Fibroblast of mammary gland (primary cell): ENCODE measurements at places on chromosomes 1 and 21.

DNA sequence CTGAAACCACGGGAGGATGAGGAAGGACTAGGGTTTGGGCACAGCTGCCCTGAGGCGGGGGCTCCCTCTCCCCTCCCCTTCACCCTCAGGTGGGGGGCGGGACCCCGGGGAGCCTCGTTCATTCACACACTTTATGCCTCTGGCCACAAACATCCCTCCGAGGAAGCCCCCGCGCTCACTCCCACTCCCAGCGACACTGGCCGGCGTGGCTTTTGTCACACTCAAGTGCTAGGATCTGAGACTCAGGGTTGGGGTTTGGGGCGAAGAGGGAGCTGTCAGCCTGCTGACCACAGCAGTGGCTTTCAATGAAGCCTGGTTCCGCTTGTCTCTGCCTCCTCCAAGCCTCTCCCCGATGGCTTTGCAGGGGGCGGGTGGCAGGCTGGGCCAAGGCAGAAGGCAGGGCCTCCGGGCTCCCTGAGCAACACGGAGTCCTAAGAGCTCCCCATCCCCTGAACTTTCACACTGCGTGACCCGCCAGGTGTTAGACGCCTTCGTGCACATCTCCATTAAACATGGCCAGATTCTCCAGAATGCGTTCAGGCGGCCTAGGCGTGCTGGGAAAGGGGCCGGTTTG, 178.1 kb downstream of the NPHP4 start:
- no peak for DNase-seq

DNA sequence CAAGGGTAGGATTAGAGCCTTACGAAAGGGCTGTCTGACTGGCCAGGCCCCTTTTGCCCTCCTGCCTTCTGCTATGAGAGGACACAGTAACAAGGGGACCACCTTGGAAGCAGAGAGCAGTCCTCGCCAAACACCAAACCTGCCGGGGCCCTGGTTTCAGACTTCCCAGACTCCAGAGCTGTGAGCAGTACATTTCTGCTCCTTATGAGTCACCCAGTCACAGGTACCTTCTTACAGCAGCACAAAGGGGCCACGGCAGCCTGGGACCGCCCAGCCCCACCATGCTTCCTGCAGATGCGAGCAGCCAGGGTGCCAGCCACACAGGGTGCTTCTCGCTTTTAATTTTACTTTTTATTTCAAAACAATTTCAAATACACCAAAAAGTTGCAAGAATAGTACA, 17.2 kb upstream of the POFUT2 start:
- DNase-seq = no peak

GRCh38 chr1:9019896-9020295, 6.3 kb downstream of the SLC2A7 start:
- no peak for DNase-seq

- DNase-seq = no peak
Measured at GRCh38 chr1:4172644-4173599, 272.9 kb upstream of the C1orf174 start.
